Dermis blood vessel endothelial cell (primary cell): ENCODE measurements at places on chromosomes 3 and 15. TPM values are rescaled to one million over a fixed set of nuclear protein-coding genes. Genes with fewer than 3 reads are reported as not detected.

DNA sequence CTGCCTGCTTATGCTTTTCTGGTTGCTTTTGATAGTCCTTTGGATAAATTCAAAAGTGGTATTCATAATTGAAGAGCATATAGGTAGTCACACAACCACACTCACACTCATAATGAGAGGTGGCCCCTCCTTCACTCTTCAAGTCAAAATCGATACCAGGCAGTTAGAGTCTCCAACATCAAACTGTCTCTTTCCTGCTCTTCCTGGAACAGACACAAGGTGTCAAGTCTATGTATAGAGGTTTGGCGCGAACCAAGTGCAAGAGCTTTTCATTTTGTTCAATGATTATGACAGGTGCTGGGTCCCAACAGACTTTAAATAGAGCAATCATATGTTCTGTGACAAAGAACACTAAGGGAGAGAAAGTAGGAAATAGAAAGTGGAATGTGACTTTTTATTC, 29.9 kb upstream of the RGMA start:
- no peak for DNase-seq

DNA sequence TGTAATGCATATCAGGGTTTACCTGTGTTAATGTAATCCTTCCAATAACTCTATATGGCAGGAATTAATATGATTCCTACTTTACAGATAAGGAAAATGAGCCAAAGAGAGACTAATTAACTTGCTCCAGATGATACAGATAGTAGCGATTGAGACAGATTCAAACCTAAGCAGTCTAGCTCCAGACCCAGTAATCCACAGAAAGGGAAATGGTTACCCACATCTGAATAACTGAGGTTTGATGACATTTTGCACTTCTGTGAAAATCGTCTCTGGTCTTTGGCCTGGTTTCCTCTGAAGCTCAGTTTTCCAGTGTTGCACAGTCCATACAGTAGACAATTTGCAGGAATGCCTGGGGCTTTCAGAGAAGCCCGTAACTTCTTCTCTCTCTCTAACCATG, 177.1 kb upstream of the UMPS start:
- DNase-seq: no peak

- peak; percentile 85 for DNase-seq
Measured at GRCh38 chr15:101445562-101446517, 43.7 kb downstream of the PCSK6 start.

DNA sequence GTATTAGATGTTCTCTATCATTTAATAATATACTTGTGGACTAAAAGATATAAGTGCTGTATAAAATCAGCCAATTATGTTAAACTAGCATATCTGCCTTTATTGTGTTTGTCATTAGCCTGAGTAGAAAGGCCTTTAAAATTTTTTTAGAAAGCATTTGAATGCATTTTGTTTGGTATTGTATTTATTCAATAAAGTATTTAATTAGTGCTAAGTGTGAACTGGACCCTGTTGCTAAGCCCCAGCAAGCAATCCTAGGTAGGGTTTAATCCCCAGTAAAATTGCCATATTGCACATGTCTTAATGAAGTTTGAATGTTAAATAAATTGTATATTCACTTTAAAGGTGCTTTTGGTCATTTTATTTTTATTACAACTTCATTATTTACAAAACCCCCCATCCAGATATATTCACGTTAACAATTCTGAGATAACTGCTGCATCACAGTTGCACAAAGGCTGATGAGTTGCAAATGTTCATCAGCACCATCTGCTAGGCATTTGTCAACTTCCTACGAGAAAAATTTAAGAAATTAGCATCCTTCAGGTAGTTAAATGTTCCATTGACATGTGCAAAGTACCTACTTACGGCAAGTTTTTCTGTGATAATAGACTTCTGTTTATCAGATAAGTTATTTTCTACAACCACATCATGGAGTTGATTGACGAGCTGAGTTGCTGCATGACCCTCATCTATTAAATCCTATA, 6.3 kb downstream of the EIF4A2 start:
- no peak for DNase-seq

DNA sequence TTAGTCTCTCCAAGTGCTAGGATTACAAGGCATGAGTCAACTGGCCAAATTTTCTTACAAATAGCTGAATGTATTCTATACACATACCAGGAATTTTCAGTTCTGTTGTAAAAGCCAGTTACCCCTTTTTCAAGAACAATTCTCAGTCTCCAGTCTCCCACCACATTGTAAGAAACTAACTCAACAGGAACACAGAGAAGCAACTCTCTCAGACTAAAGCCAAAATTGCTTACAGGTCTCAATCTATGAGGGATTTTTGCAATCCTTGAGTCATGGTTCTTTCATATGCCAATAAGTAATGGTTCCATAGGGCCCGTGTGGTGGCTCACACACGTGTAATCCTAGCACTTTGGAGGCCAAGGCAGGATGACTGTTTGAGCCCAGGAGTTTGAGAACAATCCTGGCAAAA, 8.5 kb downstream of the IP6K2 start:
- no peak for DNase-seq

DNA sequence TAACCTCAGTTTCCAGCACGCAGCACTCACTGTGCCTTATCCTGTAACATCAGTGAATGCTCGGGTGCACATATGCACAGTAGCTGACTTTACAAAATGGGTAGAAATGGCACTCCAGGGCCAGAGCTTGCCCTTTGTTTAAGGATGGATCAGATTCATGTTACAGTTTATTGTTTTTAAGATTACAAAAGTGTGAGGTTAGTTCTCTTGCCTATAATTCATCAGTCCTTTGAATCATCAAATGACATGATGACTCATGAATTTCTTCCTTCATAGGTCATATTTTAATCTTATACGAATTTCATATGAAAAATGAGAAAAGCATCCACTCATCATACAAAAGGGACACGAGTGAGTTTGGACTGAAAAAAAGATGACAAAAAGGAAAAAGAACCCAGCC, 545.3 kb downstream of the GBE1 start:
- DNase-seq: peak; percentile 21

GRCh38 chr3:43872301-43872700, 181.6 kb downstream of the ABHD5 start:
- peak; percentile 89 for DNase-seq

GRCh38 chr3:79361748-79362378, 405.9 kb downstream of the ROBO1 start:
- peak; percentile 55 for DNase-seq

DNA sequence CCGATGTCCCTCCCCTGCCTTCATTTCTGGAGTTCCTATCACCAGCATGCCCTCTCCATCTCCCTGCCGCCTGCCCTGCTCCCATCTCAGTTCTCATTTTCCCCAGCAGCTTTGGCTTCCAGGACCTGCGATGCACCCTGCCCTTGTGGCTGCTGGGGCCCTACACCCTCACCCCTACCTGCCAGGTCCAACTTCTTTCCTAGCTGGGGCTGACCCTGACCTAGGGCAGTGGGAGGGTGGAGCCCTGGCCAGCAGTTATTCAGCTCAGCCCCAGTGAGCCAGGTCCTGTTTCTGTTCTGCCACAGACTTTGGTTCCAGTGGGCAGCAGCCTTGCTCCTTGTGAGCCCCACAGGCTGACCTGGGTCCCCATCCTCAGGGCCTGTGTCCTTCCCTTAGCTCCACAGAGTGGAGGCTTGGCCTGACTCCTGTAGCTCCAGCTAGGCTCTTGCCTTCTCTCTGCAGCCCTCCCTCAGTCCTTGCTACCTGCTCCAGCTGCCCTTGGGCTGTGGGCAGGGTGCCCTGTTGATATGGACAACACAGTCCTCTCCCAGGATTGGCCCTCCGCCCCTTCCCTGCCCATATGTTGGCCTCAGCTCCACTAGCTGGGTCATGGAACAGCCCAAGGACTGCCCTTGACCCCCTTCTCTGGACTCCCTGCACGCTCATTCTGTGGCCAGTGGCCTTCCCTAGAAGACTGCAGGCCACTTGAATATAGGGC, 34.7 kb upstream of the PDE8A start:
- DNase-seq: no peak

GRCh38 chr3:12901623-12902045, 60.3 kb upstream of the RPL32 start:
- peak; percentile 9 for DNase-seq

DNA sequence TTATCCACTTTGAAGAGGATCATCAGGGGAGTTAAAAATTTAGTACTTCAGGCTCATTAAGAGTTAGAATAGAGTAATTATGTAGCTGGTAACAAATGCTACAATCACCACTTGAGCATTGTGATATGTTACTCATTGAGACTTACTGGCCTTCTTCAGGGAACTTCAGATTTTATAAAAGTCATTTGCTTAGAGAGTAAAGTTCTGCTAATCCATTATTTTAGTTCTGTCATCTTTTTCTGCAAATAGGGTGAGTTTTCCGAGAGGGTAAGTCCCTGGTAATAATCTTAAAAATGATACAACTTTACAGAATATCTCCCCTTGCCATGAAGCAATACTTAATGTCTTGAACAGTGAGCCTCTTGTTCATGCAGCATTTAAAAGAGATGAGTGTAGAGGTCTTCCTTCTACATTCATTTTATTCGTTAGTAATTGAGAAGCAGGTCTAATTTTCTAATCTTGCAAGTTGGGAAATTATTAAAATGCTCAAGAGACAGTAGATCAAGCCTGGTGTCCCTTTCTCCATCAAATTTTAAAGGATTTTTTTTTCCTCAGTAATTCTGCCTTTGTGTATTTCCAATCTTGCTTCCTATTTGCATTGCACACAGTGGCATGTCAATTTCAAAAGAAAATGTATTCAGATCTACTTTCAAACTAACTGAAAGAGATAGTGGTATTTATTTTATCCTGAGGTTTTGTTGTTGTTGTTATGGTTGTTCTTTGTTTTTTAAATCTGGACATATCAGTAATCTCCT, 52.6 kb downstream of the MBNL1 start:
- no peak for DNase-seq

GRCh38 chr3:115208066-115208750, 61.1 kb upstream of the ZBTB20 start:
- no peak for DNase-seq

DNA sequence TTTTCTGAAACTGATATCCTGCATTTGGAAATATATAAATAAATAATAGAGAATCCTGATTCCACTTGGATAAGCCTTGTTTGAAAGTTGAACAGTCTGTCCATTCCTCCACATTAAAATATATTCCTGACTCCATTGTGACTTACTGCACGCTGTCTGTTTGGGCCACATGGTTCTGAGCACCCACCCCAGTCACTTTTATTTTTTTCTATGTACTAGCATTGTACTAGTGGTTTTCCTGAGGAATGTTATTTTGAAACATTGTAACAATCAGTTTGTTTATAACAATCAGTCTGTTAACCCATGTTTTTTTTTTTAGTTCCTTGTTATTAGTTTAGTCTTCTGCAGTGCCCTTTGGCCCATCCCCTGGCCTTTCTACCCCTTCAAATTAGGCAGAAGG, 87.4 kb upstream of the CCNL1 start:
- peak; percentile 52 for DNase-seq

- no peak for DNase-seq
Measured at GRCh38 chr3:59288951-59289350, 239.1 kb upstream of the CFAP20DC start.

DNA sequence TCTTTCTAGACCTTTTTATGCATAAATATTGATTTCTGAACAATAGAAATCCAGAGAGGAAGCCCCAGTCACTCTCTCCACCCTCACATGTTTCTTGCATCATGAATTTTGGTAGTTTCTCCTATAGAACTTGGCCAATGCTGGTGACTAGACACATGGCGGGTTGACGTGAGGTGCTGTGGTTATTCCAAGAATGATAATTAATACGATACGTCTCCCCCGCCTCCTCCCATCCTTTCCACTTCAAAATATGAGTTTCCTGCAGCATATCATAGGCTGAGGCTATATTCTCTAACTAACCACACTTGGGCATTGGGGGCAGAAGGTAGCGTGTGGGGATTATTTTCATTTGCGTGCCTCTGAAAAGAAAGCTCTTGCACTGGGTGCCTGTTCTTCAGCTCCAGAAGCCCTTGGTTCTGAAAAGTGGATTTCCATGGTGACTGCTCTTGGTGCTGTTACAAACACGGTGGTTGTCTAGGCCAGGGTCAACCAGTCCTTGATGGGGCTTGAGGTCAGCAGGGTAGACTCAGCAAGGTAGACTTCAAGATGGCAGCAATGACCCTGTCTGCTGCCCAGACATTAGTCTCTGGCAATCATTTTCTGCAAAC, 5.3 kb downstream of the TNFSF10 start:
- no peak for DNase-seq

- DNase-seq: no peak
Measured at GRCh38 chr15:75811626-75812025, 31.6 kb upstream of the UBE2Q2 start.

DNA sequence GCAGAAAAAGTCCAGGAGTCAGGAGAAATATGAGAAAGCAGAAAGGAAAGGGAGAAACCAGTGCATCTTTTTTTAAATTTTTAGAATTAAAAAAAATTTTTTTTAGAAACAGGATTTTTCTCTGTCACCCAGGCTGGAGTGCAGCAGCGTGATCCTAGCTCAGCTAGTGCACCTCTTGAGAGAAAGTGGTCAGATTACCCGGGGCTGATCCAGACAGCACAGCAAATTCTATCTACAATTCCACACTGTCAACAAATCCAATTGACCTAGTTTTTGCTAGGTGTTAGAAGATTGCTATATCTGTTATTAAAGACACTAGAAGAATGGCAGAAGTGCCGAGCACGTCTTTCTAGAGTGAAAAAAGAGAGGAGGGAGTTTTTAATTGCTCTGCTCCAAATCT, 117.3 kb downstream of the RFTN1 start:
- DNase-seq: no peak

- no peak for DNase-seq
Measured at GRCh38 chr15:77819048-77819850, 186.5 kb upstream of the LINGO1 start.

- no peak for DNase-seq
Measured at GRCh38 chr15:70054884-70055387, 42.8 kb downstream of the TLE3 start.

GRCh38 chr3:147816752-147817151, 407.6 kb downstream of the ZIC1 start:
- DNase-seq: peak; percentile 84

- no peak for DNase-seq
Measured at GRCh38 chr3:187567661-187568121, 102.5 kb downstream of the SST start.

DNA sequence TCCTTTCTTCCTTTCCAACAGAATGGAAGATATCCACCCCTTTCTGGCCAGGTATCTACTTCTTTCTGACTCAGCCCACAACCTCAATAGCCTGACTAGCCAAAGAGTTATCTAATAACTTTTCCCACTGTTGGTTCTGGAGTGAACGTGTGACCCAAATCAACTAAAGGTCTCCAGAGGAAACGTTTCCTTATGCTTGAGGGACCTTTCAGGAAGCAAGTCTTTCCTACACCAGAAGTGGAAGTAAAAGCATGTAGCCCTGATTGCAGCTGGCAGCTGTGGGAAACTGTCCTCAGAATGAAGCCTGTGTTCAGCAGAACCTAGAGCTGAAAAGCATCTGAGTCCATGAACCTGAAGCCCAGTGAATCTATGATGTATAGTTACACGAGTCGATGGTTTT, 34.7 kb upstream of the PHLDB2 start:
- peak; percentile 62 for DNase-seq

GRCh38 chr3:133882986-133883586, 12.6 kb downstream of the RAB6B start:
- DNase-seq: no peak

Gene TRPM1
- total RNA-seq: 1.9 TPM in 1 of 2 replicates, not detected in the other

Gene CCDC39
- under 0.01 and 0.34 TPM in 2 replicates for total RNA-seq

Gene GOLGA6D
- not detected in 2 replicates for total RNA-seq

Gene LRRC31
- not detected in 2 replicates for total RNA-seq

Gene OIP5
- total RNA-seq: 3.6 and 14.1 TPM in 2 replicates

Gene GOLGA8S
- 0.05 TPM in 1 of 2 replicates, not detected in the other for total RNA-seq

Gene CACNA2D3
- under 0.01 TPM in 1 of 2 replicates, not detected in the other for total RNA-seq

Gene SMCO1
- total RNA-seq: not detected in 2 replicates

Gene GOLGA8B
- total RNA-seq: 7.1 and 28.6 TPM in 2 replicates

Gene LRRN1
- total RNA-seq: not detected in 2 replicates

Gene FOXB1
- total RNA-seq: not detected in 2 replicates

Gene TMEM212
- not detected in 2 replicates for total RNA-seq

Gene KLHL40
- total RNA-seq: 0.17 TPM in 1 of 2 replicates, not detected in the other
